Effector memory CD8-positive, alpha-beta T cell (primary cell): ENCODE measurements at places on chromosomes 4 and X.

DNA sequence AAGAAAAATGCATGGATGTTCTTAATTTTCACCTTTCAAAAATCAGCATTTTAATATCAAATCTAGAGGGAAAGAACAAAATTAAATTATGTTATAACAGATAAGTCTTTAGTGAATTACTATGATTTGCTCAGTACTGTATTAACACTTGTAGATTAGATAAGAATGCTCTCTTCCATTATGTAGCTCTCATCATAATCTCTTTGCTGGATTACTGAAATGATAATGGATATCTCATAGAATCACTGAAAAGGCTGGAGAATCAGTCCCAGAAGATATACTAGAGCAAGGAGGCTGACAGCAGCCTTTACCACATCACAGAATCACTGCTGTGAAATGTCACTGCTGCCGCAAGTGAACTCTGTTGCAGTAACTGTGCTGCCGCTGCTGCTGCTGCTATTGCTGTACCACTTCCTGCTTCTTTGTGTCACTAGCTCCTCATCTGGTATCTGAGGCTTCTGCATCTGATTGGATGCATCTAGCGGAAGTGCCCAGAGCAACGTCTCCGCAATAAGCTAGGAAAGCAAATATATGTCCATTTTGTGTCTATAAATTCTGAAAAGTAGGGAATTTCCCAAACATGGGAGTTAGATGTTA lies 738.2 kb downstream of the ADGRL3 start:
- DNase-seq: no peak

DNA sequence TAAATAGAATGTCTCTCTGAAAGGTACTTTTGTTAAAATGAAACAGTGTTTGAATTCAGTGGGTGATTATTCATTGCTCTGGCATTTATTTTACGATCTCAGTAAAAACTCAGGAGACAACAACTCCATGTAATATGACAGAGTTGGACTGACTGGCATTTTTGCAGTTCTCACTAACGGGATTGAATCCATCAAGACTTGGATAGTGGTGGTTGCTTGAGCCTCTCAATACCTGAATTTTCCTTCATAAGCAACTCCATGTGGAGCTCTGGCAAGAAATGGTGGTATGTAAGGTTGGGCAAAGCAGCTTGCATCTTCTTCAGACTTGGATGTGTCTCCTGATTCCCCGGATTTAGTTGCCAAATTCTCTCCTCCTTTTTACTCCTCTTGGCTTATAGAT lies 72.7 kb downstream of the FRMPD4 start:
- DNase-seq: no peak

- DNase-seq: no peak
These were observed 279.5 kb upstream of the TAPT1 start for GRCh38 chr4:16505726-16506125.

DNA sequence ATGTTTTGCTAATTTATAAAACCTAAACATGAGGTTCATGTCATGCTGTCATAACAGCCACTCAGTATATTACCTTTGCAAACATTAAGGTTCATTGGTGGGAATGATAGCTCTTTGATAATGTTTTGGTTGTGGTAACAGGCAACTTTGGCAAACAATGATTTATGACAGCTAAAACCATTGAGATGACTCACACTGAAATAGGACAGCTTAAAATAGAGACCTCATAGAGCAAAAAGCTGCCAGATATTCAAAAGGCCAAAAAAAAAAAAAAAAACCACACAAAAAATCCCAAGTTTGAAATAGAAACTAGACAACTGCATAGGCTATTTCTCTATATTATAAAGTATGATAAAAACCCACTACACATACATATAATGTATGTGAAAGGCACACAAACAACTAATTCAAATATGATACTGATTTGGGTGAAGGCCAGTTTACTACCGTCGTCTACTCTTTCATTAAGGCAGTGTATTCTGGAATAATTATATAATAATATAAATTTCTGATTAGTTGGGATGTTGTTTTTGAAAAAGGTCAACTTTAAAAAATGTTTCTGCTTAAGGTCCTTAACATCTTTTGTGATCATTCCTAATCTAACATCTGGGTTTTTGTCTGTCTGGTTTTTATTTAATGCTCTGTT lies 646.0 kb upstream of the PITX2 start:
- no peak for DNase-seq

GRCh38 chr4:6971536-6972374 lies 62.1 kb downstream of the TBC1D14 start:
- DNase-seq: no peak

GRCh38 chrX:18873189-18873791 lies 110.6 kb downstream of the PHKA2 start:
- DNase-seq: no peak

- DNase-seq: no peak
These were observed 497 bp upstream of the GRPEL1 start for GRCh38 chr4:7068279-7068842.

- no peak for DNase-seq
These were observed 443.2 kb upstream of the FGF16 start for GRCh38 chrX:77003956-77004355.

DNA sequence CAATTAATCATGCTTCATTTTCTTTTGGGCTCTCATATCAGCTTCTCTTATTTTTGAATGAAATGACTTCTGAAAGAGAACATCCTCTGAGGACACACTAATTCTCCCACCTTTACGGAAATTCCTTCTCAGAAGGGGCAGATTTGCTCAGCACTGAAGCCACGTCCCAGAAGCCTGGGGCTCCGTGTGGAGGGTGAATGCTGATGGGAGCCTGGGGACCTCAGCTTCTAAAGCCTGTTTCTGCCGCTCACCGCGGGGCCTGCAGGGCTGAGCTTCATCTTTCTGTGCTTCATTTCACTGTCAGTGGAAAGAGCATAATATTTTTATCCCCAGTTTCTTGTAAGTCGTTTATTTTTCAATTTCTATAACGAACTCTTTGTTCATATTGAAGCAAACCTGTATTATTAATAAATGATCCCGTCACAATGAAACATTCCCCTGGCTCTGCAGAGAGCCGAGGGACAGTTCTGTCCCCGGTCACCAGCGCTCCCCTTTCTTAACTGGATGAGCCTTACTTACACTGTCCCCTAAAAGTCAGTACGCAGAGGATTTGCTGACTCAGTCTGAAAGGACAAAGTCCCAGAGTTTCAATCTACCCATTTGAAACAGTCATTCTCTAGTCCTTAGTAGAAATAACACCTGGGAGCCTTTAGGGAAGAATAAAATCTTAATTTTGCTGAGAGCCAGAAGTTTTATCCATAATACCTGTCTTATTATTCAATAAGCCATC lies 364.6 kb upstream of the FAT1 start:
- DNase-seq: no peak

DNA sequence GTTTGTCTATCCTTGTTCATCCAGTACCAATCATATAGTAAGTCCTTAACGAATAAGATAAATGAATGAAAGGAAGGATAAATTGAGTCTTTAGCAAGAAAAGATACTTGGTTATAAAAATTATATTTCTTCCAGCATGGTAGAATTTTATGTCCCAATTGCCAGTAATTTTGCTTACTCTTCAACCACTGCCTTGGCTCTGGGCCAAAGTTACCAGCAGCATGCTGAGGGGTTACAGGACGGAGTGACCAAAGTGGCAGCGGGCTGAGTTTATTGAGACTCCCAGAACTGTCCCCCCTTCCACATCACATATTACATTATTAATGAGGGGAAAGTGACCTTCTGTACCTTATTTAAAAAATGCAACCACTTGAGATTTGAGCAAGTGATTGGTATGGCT lies 121.7 kb downstream of the RASGEF1B start:
- no peak for DNase-seq

DNA sequence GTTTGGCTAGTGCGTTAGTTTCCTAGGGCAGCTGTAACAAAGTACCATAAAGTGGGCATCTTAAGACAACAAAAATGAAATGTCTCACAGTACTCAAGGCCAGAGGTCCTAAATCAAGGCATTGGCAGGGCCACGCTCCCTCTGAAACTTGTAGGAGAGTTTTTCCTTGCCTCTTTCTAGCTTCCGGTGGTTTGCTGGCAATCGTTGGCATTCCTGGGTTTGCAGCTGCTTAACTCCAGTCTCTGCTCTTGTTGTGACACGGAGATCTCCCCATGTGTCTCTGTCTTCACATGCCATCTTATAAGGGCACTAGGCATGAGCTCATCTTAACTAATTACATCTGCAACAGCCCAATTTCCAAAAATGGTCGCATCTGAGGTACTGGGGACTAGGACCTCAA lies 362.0 kb upstream of the BOD1L1 start:
- DNase-seq: no peak

GRCh38 chr4:8748236-8748575 lies 123.4 kb downstream of the HMX1 start:
- no peak for DNase-seq

DNA sequence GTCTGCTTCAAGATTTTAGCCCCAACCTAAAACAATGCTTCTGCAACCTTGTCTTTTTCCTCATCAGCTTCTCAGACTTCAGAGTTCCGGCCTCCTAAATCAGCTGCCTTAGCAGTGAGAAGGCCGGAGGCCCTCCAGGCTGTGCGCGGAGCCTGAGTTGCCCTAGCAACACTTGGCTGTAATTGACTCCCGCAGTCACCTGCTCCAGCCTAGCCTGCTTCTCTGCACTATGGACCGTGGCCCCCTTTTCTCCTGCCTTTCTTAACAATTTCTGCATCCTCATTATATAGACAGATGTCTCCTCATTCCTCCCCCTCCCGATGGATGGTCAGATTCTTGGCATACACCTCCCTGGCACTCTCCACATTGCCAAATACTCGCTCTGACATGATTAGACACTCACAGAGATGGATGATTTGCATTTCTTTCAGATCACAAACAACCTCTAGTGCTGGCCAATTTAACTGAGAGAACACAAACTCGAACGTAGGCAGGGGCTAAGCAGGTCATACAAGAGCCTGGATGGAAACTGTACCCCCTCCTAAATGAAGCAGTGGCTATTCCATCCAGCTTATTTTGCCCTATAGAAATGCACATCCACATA lies 9.5 kb upstream of the HUWE1 start:
- DNase-seq: no peak

DNA sequence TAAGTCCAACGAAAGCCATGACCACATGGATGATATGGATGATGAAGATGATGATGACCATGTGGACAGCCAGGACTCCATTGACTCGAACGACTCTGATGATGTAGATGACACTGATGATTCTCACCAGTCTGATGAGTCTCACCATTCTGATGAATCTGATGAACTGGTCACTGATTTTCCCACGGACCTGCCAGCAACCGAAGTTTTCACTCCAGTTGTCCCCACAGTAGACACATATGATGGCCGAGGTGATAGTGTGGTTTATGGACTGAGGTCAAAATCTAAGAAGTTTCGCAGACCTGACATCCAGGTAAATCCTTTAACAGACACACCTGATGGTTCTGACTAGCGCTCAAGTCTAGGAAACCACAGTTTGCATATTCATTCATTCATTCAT lies 6.0 kb downstream of the SPP1 start:
- no peak for DNase-seq

GRCh38 chr4:121072224-121073003 lies at the start of gene NDNF:
NDNF (minus strand) TSS chr4:121072535; CDS start chr4:121045837, 26,698 bp downstream.
- DNase-seq: peak; percentile 24

DNA sequence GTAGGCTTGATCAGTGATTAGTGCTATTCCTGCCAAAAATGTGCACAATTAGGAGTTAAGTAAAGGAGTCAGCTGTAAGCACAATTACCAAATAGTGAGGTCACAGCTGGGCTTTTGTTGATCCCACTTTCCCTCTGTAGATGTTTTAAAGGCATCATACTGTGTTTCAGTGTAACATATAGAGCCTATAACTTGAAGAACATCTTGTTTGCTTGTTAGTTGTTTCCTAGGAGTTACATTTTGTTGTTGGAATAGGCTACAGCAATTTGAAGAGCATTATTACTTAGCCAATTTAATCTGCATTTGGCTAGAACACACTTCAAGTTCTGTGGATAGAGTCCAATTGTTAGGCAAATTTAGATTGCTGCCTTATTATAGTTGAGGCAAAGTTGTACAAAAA lies 210.7 kb upstream of the MAD2L1 start:
- DNase-seq: no peak

DNA sequence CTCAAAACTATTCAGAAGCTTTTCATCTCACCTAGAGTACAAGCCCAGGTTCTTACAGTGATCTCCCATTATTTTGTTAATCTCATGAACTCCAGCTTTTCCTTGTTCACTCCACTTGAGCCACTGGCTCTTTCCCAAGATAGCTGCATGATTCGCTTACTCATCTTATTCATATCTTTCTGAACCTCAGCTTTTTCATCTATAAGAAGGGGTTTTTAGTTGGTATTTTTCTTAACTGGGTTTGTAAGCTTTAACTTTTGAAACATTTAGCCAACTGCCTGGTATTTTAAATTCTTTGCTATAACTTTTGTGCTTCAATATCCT lies 24.0 kb downstream of the GIMD1 start:
- DNase-seq: no peak

GRCh38 chr4:95462921-95463320 lies 85.9 kb downstream of the UNC5C start:
- DNase-seq: no peak

GRCh38 chr4:103097112-103097511 lies 2.5 kb downstream of the BDH2 start:
- DNase-seq: no peak

DNA sequence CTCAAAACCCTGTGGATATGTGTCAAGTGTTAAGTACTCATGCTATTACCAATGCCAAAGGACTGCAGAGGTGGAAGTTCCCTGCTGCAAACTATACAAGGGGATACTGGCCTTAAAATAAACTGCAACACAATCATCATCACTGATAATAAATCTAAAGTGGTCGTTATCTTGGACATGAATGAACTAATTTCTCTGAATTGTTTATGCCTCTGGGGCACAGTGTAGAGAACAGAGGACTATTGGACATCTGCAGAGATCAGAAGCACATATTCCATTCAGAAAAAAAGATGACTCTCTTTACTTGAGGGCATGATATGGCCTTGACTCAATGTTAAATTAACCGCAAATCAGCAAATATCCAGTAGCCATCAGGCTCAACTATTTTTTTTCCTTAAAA lies 542.6 kb upstream of the IGFBP7 start:
- no peak for DNase-seq

DNA sequence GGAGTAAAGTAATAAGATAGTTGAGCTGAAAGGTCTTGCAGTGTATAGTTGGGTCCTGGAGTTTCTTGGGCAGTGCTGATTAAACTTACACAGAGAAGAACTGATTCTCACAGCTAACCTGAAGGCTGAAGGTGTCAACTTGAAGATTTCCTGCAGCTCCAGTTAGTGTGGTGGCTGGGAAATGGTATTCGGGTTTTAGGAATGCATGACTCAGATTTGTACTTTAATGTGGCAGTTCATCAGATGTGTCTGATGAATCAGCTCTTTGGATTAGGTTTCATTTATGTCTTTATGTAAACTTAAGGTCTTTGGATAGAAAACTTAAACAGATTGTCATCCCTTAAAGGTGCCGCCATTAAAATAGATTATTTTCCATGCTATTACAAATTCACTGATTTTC lies 200.0 kb downstream of the IL1RAPL1 start:
- DNase-seq: no peak

GRCh38 chrX:82764521-82764920 lies 743.6 kb upstream of the POU3F4 start:
- DNase-seq: no peak

DNA sequence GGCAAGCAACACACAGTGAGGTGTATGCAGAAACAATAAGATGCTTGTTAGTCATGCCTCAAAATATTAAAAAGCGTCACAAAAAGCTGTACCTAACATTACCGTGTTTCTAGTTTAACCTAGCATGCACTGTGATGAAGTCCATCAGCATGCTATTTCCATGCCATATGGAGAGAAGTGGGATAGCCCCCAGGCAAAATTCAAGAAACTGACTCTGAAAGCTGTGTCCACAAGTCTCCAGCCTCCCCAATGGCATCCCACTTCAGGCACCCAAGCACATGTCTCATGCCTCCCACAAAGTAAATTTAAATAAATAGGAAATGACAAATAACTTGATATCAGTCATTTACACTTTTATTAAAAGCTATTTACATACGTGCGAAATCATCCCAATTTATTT lies 10.8 kb downstream of the GABRA2 start:
- DNase-seq: no peak
